NCI-H1930 (cell line): ENCODE measurements at places on chromosomes 6 and 20.

GRCh38 chr6:13383328-13384163 is 55.2 kb upstream of the TBC1D7 start:
- no peak for DNase-seq

DNA sequence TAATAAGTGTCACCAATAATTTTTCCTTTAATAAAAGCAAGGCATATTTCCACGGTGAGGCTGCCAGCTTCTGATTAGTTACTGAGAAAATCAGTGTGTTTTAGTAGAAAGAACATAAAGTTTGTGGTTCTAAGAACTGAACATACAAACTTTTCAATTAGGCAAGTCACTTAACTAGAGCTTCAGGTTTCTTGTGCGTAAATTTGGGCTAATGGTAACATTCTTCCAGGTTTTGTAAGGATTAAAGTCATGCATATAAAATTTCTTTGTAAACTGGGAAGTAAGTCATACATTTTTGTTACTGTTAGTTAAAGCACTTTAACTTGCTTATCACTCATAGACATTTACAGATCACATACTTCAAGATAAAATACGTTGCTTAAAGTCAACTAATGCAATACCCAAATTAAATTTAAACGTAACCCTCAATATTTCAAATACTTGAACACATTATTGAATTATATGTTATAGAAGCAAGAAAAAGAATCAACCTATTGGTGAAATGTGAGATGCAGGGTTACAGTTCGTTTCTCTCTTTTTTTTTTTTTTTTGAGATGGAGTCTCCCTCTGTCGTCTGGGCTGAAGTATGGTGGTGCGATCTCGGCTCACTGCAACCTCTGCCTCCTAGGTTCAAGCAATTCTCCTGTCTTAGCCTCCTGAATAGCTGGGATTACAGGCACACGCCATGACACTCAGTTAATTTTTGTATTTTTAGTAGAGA is 327.3 kb upstream of the NOX3 start:
- no peak for DNase-seq

- DNase-seq = no peak
These were observed 2.1 kb upstream of the TRDN start for GRCh38 chr6:123638865-123639264.

- DNase-seq = no peak
These were observed 35.9 kb downstream of the PCSK2 start for GRCh38 chr20:17262786-17263185.

GRCh38 chr6:127586372-127586771 is 9.4 kb downstream of the C6orf58 start:
- DNase-seq = no peak

- no peak for DNase-seq
These were observed 138.6 kb downstream of the THEMIS start for GRCh38 chr6:127762284-127762683.

DNA sequence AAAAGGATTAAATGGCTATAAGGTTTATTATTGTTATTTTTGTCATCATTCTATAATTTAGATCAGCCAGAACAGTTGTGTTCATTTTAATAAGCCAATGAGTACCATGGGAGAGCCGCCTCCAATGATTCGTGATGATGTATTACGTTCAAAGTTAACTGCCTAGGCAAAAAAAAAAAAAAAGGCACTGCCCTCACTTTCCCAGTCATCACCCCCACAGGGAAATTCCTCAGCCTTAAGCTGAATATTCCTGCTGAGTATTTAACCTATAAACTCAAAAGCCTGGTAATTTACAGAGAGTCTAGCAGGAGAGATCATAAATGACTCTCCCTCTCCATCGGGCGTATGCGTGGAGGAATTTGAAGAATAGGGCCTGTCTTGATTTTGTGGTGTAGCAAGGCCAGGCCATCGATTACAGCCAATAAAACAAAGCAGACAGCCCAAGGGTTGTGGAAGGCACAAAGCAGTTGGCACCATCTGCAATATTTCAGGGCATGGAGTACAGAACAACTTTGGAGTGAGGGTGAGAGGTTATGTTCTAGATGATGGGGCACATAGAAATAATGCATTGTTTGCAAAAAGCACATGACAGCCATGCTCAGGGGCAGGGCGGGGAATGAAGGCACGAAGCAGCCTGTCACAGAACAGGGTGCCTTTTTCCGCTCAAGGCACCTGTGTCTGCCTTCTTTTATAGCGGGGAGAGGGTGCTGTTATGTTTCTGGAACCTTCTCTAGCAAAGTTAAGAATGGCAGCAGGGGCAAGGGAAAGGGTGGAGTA is 138.2 kb upstream of the DTNBP1 start:
- no peak for DNase-seq

DNA sequence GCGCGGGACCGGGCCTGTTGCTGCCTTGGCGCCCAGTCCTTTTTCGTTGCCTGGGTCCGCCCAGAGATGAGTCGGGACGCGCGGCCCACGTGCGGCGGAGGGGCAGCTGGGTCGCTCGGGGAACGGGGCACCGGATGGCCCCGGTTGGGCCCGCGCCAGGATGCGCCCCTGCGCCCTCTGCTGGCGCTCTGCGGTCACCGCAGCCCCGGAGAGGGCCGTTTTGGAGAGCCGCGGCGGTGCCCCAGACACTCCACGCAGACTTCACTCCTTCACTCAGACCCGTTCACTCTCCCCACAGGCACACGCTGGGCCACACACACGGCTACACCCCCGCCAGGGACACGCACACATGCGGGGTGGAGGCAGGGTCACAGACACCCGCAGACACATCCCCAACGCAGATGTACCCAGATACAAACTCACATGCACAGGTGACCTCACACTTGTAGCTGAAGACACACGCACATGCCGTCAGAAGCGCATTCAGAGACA is 38.8 kb downstream of the SRC start:
- no peak for DNase-seq

DNA sequence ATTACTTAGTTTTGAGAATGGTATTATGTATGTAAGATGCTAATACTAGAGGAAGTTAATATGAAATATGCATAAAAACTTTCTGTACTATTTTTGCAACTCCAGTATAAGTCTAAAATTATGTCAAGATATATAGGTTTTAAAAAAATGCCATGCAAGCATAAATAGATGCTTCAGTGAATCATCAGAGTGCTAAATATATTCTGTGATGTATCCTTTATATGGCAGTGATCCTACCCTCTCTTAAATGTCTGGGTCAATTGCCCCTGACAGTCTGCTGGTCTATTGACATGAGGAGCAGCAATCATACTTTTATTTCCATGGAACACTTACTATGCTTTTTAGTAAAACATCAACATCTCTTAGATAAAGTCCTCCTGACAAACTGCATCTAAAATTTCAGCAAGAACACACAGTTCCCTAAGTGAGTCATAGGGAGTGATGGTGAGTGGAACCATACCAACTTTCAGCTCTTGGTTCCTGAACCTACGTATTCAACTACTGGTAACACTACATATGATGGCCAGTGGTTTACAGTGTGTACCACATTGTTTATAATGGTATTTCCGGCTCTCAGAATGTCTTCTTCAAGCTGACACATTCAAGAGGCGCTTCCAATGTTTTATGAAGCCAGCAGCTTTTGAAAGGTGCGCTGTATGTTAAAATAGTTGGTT is 928.7 kb upstream of the GJE1 start:
- no peak for DNase-seq
